ENCODE measurements at places on chromosomes 1 and 21. TPM values are rescaled to one million over a fixed set of nuclear protein-coding genes. Genes with fewer than 3 reads are reported as not detected.

The PDC gene
- total RNA-seq, result not detected

The PADI2 gene
- 507 TPM for total RNA-seq

The TFAP2E gene
- total RNA-seq, result 3.2 TPM

The APCS gene
- total RNA-seq, result 0.33 TPM

The METTL25B gene
- 32.8 TPM for total RNA-seq

The AJAP1 gene
- total RNA-seq, result not detected

The ZBTB7B gene
- total RNA-seq, result 55.8 TPM

The VSIG8 gene
- not detected for total RNA-seq

DNA sequence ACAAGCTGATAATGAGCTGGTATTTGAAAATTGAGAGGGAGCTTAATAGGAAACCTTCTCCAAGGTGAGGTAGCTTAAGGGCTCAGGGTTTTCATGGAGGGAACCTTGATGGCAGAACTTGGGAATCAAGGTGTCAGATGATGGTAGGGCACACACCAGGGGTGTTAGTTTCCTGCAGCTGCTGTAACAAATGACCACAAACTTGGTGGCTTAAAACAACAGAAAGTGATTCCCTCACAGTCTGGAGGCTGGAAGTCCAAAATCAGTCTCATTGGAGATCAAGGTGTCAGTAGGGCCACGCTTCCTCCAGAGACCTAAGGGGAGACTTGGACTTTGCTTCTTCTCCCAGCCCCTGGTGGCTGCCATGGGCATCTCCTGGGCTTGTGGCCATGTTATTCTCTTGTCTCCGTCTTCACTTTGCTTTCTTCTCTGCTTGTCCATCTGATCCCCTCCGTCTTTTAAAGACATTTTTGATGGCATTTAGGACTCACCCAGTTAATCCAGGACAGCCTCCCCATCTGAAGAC is 45.5 kb downstream of the HUNK start:
- no peak for DNase-seq

DNA sequence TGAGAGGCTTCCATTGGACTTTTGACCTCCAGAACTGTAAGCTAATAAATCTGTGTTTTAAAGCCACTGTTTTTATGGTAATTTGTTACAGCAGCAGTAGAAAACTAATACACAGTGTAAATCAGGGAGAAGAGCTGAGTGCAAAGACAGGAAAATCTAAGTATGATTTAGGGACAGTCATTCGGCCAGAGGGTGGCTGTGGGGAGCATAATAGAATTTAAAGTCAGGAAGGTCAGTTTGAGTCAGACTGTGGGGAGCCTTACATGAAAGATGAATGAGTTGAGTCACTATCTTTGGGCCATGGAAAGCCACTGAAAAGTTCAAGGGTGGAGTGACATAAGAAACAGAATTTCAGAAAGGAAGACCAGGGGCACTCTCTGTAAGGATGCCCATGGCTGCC is 52.4 kb upstream of the SSX2IP start:
- DNase-seq, result no peak
